ENCODE measurements at places on chromosomes 11 and 22.

DNA sequence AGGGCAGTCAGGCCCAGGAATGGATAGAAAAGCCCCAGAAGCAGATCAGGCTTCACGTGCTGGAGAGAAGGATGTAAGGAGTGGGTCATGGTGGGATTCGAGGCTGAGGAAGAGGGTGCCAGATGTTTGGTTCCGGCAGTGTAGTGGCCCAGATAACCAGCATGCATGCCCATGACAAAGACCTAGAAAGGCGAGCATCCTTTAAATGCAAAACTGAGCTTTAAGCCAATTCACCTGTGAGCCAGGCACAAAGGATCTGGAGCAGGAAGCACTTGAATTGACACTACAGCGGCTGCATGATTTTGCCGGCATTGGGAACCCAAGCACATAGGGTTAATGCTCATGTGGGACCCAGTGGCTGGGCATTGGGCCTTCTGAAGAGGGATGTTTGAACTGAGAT lies 185.5 kb downstream of the TRIM29 start:
- DNase-seq: no peak

GRCh38 chr11:13302420-13302958 lies 24.9 kb downstream of the BMAL1 start:
- no peak for DNase-seq

- no peak for DNase-seq
These were observed 30.5 kb downstream of the RRM1 start for GRCh38 chr11:4125141-4125540.

GRCh38 chr11:67416416-67417335 lies 1.2 kb downstream of the CARNS1 start:
- DNase-seq: peak; percentile 58
